Sigmoid colon (tissue), 7 donors: ENCODE measurements at places on chromosomes 11 and 22. TPM values are rescaled to one million over a fixed set of nuclear protein-coding genes. Genes with fewer than 3 reads are reported as not detected.

The OR5A1 gene
- total RNA-seq: not detected

- DNase-seq: peak; percentile 45
These were observed 463.6 kb downstream of the TBC1D22A start for GRCh38 chr22:47225931-47226633.

GRCh38 chr11:117281159-117281558 lies 10.0 kb upstream of the BACE1-AS start:
- peak; percentile 39 for DNase-seq

- DNase-seq: peak; percentile 89
These were observed 14.8 kb downstream of the KIAA0930 start for GRCh38 chr22:45225732-45226502.

GRCh38 chr11:74579577-74580270 lies 12.7 kb upstream of the POLD3 start:
- no peak for DNase-seq

DNA sequence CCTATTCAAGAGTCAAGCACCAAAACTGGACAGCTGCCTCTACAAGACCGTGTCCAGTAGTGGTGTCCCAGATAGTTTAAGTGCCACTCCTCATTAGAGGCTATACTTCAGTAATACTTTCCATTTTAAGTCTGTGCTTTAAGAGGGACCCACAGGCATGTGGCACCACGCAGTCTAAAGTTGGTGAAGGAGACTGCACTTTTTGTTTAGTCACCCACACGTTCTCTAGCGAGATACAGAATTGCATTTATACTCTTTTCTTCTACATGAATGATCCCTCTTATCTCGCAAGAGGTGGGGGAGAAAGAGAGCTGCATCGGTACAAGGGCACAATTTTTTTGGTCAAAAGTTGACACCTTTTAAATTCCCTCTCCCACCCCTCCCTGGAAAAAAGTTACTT lies 41.5 kb downstream of the DDX6 start:
- DNase-seq: no peak
